Lower lobe of right lung (tissue), 2 donors: ENCODE measurements at places on chromosomes 3 and 15. TPM values are rescaled to one million over a fixed set of nuclear protein-coding genes. Genes with fewer than 3 reads are reported as not detected.

The INSYN1 gene
- 3.8 TPM for total RNA-seq

The RGMA gene
- total RNA-seq = 9.7 TPM

The NRG4 gene
- total RNA-seq = 2.2 TPM

The MGLL gene
- total RNA-seq = 132 TPM

The KNL1 gene
- 1.5 TPM for total RNA-seq

DNA sequence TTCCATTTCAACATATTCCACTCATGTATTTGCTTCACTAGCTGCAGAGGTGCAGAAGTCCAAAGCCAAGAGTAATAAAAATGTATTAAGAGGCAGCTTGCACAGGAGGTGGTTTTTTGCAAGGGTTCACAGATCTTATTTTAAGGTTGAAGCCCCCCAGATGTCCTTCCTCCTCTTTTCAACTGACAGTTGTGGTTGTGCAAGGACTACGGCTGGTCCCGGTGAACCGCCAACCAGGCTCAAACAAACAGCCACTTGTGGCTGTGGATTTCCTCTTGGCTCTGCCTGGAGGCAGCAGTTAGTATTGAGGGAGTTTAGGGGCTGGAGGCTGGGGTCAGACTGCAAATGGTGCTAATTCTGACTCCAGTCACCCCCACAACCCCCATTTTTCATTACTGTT lies 240.7 kb upstream of the TBC1D5 start:
- H3K4me1 ChIP-seq = no peaks in the 10 kb centered on the region
- H3K36me3 ChIP-seq = no peaks in the 10 kb centered on the region
- H3K27me3 ChIP-seq = no peaks in the 10 kb centered on the region
- H3K27ac ChIP-seq = no peak overlapping the region

- H3K27ac ChIP-seq = no peak overlapping the region
- no peak overlapping the region for H3K4me3 ChIP-seq
- H3K4me1 ChIP-seq = peaks cover 27% of the 10 kb centered on the region
- H3K36me3 ChIP-seq = no peaks in the 10 kb centered on the region
- peaks cover 91% of the 10 kb centered on the region for H3K27me3 ChIP-seq
Measured at GRCh38 chr15:52782514-52782913, 7.6 kb downstream of the ONECUT1 start.

DNA sequence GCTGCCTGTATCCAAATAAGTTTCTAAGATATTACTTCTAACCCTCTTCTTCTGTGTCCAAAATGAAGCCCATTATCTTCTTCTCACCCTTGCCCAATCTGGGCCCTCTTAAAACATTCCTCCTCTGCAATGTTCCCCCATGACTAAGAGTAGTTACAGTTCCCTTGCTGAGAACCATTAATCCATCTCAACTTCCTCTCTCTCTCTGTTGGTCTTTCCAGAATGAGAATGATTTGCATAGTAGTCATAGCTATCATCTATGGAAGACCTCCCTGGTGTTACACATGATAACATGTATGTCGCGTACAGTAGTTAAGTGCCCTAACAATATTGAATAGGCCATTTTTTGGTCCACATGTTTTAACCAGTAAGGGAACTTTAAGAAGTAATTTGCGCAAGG lies 177.9 kb downstream of the ANXA2 start:
- no peak overlapping the region for H3K4me3 ChIP-seq
- no peaks in the 10 kb centered on the region for H3K27me3 ChIP-seq
- no peaks in the 10 kb centered on the region for H3K36me3 ChIP-seq

- no peaks in the 10 kb centered on the region for H3K27me3 ChIP-seq
- H3K36me3 ChIP-seq = peaks cover 6% of the 10 kb centered on the region
- no peak overlapping the region for H3K4me3 ChIP-seq
- DNase-seq = no peak
- peaks cover 13% of the 10 kb centered on the region for H3K4me1 ChIP-seq
Measured at GRCh38 chr3:52149726-52150125, 4.5 kb downstream of the POC1A start.
